Activated CD4-positive, alpha-beta T cell treated with anti-CD3 and anti-CD28 coated beads, Interleukin-2, amount 50 U/mL, for 24 hours (primary cell): ENCODE measurements at places on chromosomes 3 and 15.

- no peak for DNase-seq
Measured at GRCh38 chr15:96362755-96363651, 32.5 kb downstream of the NR2F2 start.

GRCh38 chr3:143266927-143267326, 147.4 kb downstream of the CHST2 start:
- DNase-seq: no peak

DNA sequence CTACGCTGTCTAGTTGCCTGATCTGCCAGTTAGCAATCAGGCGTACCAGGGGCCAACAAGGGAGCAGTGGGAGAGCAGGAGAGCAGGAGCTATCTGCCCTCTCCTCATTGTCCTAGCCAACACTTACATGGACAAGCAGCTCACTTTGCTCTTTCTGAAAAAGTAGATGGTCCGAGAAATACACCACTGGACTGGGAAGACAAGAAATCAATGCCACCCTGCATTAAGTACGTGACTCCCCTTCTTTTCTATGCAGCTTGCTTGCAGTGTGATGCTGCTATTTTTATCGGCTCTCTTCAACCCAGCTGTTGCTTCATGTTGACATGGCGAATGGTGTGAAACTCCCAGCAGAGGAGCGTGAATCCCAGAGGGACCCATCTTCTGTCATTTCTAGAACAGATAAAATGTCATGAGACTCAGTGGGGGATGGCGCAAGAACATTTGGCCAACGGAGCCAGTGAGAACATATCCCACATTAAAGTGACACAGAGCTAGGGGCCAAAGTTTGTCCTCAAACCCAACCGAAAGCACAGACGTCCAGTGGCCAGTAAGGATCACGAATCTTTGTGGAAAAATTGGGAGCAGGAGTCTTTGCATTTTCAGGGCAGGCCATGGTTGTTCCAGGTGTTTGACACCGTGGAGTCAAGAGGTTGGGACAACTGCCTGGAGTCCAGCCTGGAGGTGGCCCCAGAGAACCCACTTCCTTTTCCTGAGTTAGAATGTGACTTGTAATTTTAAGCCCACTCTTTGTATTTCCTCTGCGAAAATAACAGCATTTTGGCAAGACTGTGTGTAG, 53.7 kb upstream of the MEF2A start:
- DNase-seq: no peak

DNA sequence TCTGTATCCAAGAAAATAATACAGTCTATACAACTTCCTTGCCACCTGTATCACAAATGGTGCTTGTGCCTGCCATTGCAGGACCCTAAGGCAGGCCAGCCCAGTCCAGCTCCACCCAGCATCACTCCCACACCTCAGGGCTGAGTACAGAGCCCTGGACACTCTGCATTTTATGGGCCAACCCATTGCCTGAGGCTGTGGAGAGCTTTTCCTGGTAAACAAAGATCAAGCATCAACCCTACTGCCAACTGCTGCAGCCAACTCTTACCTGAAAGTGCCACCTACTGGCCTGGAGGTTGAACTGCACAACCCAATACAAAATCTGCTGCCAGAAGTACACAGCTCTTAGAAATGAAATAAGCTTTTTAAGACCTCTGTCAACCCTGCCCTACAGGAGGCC, 1082.2 kb downstream of the NAALADL2 start:
- no peak for DNase-seq

- DNase-seq: no peak
Measured at GRCh38 chr3:77134769-77135168, 94.9 kb downstream of the ROBO2 start.

- no peak for DNase-seq
Measured at GRCh38 chr3:134380249-134380648, 6.0 kb upstream of the AMOTL2 start.

DNA sequence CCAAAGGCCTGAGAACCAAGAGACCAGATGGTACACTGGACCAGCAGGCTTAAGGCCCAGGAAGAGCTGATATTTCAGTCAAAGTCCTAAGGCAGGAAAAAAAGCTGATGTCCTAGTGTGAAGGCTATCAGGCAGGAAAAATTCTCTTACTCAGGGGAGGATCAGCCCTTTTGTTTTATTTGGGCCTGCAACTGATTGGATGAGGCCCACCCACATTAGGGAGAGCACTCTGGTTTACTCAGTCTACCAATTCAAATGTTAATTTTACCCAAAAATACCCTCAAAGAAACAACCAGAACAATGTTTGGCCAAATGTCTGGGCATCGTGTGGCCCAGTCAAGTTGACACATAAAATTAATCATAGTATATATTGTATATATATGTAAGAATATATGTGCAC, 24.5 kb upstream of the MYRIP start:
- no peak for DNase-seq
